ENCODE measurements at places on chromosomes 3 and 15. TPM values are rescaled to one million over a fixed set of nuclear protein-coding genes. Genes with fewer than 3 reads are reported as not detected.

DNA sequence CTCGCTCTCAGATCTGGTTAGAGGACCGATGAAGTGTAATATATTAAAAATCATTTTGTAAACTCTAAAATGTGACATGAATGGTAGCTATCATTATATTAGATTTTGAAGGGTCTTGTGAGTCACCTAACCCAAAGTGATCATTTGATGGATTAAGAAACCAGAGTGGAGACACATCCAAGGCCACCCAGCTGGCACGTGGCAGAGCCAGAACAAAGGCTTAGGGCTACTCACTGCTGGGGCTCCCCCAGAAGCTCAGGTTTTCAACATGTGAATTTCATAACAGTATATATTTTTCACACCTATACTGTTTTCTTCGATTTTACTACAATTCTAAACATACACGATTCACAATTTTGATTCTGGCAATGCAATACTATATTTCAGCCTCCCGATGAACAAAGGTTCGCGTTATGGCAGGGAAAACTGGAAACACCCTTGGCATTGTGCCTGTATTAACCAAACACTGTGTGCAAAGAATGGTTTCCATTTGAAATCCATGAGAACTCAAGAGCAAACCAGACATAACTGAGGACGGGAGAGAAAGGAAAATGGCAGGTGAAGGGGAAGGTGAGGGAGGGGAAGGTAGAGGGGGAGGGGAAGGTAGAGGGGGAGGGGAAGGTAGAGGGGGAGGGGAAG is 88.9 kb downstream of the ADAMTS17 start:
- no peak for DNase-seq

GRCh38 chr3:120854908-120855526 is 53.0 kb upstream of the STXBP5L start:
- peak; percentile 4 for DNase-seq

DNA sequence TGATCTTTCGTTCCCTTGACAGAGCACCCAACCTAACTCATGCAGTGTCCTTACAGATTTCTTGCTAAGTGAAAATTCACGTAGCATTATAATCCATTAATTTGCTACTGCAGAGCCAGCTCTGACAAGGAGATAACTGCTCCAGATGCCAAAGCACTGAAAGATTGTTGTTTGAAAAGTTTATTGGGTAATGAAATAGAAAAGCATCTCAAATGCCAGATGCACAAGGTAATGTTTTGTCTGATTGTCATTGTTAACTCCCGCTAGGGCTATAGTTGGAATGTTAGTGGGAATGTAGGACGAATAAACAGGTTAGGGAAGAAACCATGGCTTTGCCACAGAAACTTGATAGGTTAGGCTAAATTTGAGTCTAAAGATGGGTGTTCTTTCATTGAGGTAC is 20.2 kb upstream of the SLC2A2 start:
- no peak for DNase-seq

- no peak for DNase-seq
These were observed 178.7 kb upstream of the MCTP2 start for GRCh38 chr15:94052711-94053110.

GRCh38 chr3:105415951-105416350 is 49.2 kb downstream of the ALCAM start:
- peak; percentile 39 for DNase-seq

DNA sequence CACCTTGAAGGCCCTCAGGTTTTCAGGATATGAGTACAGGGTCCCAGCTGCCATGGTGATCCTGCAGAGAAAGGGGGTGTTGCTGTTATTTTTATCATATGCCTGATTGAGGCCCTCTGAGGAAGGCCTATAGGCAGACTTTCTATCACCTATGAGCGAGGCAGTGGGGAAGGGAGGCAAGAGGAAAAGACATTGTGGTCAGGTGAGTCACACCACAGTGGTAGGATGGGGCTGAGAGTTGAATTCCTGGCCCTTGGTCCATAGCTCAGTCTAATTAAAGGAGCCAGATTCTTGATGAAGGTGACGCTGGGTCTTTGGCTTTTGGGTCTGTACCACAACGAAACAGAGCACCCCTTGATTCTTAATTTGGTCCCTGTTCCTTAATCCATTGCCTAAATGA is 72.7 kb downstream of the ZNF621 start:
- DNase-seq: peak; percentile 60

DNA sequence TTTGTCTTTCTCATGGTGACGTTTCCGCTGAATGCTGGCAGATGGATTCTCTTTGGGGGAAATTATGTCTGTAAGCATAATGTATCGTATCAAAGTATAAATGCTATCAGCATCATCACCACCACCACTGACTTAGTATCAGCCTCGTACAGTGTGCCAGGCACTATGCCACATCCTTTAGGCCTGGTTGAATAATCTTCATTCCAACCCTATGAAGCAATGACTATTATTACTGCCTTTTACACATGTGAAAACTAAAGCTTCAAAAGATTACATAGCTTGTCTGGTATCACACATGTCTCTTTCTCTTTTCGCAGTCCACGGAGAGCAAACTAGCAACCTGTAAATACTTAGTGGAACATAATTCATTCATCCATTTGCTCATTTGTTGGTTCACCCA is 166.7 kb upstream of the PRICKLE2 start:
- DNase-seq: no peak

DNA sequence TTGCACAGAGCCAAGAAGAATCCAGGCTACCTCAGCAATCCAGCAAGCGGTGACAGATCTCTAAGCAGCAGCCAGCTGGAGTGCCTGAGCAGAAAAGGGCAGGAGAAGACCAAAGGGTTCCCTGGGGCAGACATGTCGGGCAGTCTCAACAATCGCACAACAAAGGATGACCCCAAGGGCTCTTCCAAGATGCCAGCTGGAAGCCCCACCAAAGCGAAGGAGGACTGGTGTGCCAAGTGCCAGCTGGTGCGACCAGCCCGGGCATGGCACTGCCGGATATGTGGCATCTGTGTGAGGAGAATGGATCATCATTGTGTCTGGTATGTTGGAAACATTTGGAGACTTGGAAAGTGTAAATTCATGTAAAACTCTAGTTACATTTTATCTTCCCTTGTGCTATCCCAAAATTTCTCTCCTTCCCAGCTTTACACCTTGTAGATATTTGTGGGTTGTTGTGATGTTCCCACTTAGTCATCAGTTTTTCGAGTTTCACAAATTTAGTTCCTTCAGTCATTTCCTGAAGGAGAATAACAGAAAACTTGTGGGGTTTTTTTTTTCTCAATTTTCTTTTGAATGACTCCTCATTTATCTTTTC is 6.4 kb downstream of the ZDHHC23 start:
- no peak for DNase-seq

DNA sequence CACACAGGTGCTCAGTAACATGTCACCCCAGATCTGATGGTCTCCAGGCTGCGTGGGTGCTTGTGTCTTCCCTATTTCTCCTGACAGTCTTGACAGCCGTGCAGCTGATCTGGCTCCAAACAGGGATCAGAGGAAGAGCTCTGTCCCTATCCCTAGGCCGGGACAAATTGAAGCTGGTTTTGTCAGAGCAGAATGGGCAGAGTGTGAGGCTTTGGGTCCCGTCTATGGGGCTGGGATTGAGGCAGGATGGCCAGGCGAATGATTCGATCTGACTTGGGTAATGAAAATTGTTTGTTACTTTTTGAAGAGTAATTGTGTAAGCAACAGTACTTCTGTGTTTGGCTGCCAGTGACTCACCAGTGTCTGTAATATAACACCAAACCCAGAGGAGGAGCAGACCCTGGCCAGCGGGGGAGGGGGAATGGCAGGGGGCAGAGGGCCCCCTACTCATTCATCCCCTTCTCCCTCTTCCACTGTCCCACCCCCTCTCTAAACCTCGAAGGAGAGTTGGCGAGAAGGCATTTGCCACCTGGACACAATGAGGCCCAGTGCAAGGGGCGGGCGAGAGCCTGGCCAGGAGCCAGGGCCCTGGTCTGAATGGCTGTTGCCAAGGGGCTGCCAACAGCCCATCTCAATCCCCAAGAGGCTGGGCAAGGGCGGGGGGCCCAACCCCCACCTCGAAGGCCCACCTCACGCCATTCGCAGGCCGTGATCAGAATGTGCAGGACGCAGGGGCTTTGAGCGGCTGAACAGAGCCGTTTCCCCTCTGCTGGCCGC is 4.9 kb upstream of the MAGEF1 start:
- DNase-seq: peak; percentile 61

DNA sequence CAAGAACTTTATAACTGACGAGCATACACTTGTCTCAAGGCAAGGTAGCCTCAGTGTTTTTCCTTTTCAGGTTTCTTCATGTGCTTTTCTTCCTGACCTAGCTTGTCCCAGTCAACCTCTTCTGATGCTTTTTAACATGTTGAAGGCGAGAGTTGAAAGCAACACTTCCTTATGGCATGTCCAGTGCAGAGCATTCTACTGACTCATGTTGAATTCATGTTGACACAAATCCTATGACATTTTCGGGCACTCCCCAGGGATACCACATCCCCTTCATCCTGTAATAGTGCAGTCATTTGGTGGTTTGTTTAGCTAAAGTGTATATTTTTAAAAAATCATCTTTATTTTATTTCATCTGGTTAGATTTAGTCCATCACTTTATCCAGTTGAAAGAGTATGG is 75.9 kb upstream of the CBLB start:
- peak; percentile 86 for DNase-seq

GRCh38 chr15:56616551-56616950 is 116.8 kb downstream of the ZNF280D start:
- no peak for DNase-seq

DNA sequence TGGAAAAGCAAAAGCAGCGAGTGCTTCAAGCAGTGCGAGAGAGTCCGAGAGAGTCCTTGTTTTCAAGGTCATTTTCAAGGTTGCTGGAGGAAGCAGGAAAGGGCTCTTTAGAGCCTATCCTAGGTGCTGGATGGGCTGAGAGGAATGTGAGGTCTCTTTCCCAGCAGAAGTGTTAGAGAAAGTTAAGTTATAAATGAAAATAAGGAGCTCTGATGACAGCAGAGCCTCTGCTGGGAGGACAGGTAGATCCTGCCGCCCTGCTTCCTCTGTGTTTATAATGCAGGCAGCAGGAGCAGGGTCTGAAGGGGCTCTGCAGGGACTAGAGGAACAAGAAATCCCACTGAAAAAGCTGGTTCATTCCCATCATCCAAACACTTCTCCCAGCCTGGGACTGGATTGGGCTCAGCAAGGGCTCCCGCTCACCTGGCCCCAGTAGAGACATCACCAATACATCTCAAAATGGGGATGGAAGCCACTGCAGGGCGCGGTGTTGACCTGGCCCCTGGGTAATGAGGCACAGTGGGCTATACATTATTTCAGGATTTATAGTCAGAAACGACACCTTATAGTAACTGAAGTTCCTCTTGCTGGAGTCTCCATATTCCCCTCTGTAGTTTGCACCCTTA is 41.5 kb upstream of the RAB6B start:
- DNase-seq: no peak

GRCh38 chr3:145889730-145890129 is 271.3 kb downstream of the PLOD2 start:
- DNase-seq: no peak

DNA sequence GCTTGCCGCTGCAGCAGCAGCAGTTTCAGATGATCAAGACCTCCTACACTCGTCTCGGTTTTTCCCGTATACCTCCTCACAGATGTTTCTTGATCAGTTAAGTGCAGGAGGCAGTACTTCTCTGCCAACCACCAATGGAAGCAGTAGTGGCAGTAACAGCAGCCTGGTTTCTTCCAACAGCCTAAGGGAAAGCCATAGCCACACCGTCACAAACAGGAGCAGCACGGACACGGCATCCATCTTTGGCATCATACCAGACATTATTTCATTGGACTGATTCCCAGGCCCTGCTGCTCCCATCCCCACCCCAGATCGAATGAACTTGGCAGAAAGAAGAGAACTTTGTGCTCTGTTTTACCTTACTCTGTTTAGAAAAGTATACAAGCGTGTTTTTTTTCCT is 17.6 kb downstream of the CALML4 start:
- DNase-seq: peak; percentile 43

- no peak for DNase-seq
These were observed 70.9 kb upstream of the ST8SIA2 start for GRCh38 chr15:92322566-92323355.

- no peak for DNase-seq
These were observed 19.3 kb upstream of the ZNF148 start for GRCh38 chr3:125394406-125394805.

DNA sequence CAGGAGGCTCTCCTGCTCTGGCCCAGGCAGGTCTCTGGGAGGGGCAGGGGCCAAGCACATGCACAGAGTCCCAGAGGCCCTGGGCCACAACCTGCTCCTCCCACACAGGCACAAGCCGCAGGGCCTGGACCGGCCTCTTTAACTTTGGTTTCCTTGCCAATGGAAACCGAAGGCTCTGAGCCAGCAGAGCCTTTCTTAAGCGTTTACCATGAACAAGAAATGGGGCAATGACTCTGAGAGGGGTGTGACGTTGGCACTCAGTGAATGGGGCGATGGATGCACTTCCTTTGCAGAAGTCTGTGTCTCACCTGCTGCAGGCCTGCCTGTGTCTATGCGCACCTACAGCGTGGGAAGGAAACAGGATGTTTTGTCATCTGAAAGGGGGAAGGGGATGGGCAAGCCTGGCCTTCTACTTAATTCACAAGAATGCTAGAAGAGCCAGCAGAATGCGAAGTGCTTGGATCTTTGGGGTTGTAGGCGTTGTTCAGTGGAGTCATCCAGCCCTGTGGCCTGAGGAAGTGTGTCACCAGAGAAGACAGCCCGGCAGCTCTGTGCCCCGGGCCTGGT is 41.8 kb downstream of the IFT122 start:
- peak; percentile 37 for DNase-seq

DNA sequence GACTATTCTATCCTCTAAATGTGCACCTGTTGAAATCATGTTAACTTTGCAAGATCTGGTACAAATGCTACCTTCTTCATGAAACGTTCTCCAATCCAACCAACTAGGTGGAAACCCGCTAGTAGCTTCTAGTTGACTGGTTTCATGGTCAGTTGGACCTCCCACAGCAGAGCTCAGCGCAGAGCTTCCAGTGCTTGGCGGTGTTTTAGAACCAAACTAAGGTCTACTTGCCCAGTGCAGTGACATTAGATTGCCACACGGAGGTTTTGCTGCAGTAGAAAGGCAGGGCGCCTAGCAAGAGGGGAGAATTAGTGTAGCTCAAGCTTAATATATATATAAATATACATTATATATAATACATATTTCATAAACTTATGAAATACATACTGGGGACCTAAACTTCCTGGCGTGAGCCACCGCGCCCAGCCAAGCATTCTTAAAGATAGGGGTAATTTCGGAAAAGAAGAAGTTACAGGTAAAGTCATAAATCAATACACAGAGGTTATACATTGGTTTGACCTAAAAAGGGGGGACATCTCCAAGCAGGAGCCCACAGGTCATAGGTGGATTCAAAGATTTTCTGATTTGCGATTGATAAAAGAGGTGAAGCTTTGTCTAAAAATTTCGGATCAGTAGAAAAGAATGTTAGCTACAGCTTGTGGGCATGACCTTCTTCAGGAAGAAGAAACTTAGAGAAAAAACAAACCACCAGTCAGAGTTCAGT is 2.1 kb upstream of the OXSR1 start:
- DNase-seq: no peak

- no peak for DNase-seq
These were observed 253.3 kb downstream of the FAM43A start for GRCh38 chr3:194938845-194939531.

- peak; percentile 85 for DNase-seq
These were observed at the start of gene ANXA2 for GRCh38 chr15:60397772-60398445. ANXA2 (minus strand) TSS chr15:60397986; CDS start chr15:60386075, 11,911 bp downstream.

Gene GPR160
- total RNA-seq: 3.4 TPM

Gene GRAMD2A
- 0.44 TPM for total RNA-seq

Gene CYB561D2
- 32.8 TPM for total RNA-seq

Gene ISL2
- total RNA-seq: 4.4 TPM

Gene ABHD5
- 22.2 TPM for total RNA-seq

Gene COX5A
- 144 TPM for total RNA-seq

Gene PFKFB4
- total RNA-seq: 19.5 TPM

Gene GATM
- total RNA-seq: 1.1 TPM

Gene CRBN
- 45.2 TPM for total RNA-seq

Gene RTP1
- total RNA-seq: not detected
